ENCODE measurements at places on chromosomes 12 and 14.

- DNase-seq = no peak
These were observed 107.4 kb upstream of the MED13L start for GRCh38 chr12:116384691-116385485.

DNA sequence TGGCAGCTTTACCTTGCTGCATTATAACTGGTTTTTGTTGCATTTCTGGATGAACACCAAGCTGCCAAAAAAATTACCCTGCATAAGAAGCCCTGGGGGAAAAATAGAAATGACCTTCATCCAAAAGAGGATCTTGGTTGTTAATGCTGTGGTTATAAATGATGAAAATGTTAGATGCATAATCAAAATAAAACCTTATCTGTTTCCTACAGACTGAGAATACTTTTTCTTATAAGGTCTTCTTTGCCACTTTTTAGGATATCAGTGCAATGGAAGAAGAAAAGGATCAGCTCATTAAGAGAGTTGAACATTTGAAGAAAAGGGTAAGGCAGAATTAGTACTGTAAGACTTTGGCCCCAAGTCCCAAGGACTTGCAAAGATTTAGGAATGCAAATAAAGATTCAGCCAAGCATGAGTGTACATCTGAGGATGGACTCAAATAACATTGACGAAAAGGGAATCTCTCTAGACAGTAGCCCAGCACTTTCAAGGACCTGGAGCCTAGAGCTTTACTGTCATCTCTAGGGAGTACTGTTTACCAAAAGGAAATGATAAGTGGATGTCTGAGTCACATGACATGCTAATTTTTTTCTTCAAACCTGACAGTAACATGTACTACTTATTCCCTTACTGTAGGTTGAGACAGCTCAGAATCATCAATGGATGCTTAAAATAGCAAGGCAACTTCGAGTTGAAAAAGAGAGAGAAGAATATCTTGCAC, 10.7 kb downstream of the IFT81 start:
- DNase-seq = no peak

DNA sequence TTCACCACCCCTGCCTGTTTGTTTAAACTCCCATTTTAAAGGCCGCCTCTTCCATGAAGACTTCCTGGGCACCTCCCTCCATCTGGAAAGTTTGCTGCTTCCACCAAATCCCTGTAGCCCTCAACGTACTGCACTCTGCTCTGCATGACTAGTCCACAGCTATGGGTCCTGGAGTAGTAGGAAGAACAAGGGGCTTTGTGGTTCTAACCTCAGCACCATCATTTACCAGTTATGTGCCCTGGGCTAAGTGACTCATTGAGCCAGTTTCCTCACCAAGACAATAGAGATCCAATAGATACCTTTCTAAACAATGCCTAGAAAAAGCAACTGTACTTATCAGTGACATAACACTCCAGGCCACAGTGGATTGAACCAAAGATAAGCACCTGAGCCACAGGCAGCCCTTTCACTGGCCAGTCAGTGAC, 8.5 kb upstream of the LTBP2 start:
- no peak for DNase-seq

GRCh38 chr12:58314610-58315009, 373.2 kb downstream of the ATP23 start:
- DNase-seq = no peak

- no peak for DNase-seq
These were observed 5.9 kb downstream of the GOLGA5 start for GRCh38 chr14:92800012-92800411.
